ENCODE measurements at places on chromosomes 12 and 14. TPM values are rescaled to one million over a fixed set of nuclear protein-coding genes. Genes with fewer than 3 reads are reported as not detected.

The RILPL1 gene
- total RNA-seq = 16.6 TPM

The PLXNC1 gene
- 2.1 TPM for total RNA-seq

- H3K36me3 ChIP-seq = no peaks in the 10 kb centered on the region
- no peak overlapping the region for H3K27ac ChIP-seq
- DNase-seq = peak; percentile 82
- H3K4me3 ChIP-seq = no peak overlapping the region
- H3K27me3 ChIP-seq = peaks cover 5% of the 10 kb centered on the region
Measured at GRCh38 chr12:57008178-57008577, 1.8 kb upstream of the ZBTB39 start.

DNA sequence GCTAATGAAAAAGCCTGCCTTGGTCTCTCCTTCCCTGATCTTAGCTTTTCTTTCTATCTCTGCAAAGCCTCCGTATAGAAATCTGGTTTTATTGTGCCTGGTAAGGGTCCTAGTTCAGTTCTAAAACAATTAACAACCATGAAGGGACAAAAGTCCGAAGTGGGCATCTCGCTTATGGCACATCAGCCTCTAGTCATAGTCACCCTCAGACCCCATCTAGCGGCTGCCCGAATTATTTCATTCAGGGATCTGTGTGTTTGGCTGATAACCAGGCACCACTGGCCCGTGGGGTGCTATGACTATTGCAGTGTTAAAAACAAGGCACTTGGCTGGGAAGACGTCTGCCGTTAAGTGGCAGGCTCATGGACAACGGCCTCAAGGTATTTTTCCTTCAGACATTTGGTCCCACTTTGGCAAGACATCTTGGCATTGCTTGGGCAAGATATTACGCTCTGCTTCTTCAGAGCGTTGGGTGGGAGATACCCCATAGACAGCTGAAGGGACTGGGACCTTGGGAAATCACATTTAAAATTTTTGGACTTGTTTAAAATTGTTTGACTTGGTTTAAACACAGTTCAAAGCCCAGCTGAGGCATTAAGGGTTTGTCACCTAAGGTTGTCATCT, 87.1 kb downstream of the SINHCAF start:
- H3K4me1 ChIP-seq = no peaks in the 10 kb centered on the region
- H3K36me3 ChIP-seq = no peaks in the 10 kb centered on the region
- peaks cover 57% of the 10 kb centered on the region for H3K27me3 ChIP-seq
- DNase-seq = peak; percentile 81
- peak overlapping the region; percentile 62 for H3K4me3 ChIP-seq
